Skin of body (tissue), 3 donors: ENCODE measurements at places on chromosomes 3 and 15. TPM values are rescaled to one million over a fixed set of nuclear protein-coding genes. Genes with fewer than 3 reads are reported as not detected.
A peak's percentile ranks its signal among the peaks of the same experiment; 100 is the strongest.

GRCh38 chr3:47854267-47854666 lies 51.3 kb downstream of the DHX30 start:
- DNase-seq, result no peak

- DNase-seq, result no peak
Observed at GRCh38 chr3:126745760-126746394, 41.8 kb downstream of the CHCHD6 start.

GRCh38 chr15:78085928-78086327 lies 6.4 kb upstream of the SH2D7 start:
- DNase-seq, result peak; percentile 94

GRCh38 chr3:167067787-167068161 lies 312.3 kb downstream of the ZBBX start:
- no peak for DNase-seq

GRCh38 chr3:197394464-197395321 lies 96.3 kb upstream of the DLG1 start:
- DNase-seq, result no peak

DNA sequence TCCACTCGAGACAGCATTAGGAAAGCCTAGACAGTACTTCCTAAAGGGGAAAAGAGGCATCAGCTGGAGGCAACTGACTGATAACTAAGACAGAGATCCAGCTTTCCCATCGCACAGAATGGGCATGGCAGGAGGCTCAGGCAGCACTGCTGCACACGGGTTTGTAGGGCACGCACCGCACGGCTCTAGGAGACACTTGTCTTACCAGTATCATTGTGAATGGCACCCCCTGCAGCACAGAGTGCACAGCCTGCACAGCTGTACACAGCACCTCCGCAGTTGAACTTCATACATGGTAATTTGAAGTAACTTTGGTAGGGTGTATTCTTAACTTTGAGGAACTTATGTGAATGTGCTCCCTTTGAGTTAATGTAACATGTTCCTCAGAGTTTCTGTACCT lies 281.6 kb downstream of the PLCL2 start:
- DNase-seq, result no peak

DNA sequence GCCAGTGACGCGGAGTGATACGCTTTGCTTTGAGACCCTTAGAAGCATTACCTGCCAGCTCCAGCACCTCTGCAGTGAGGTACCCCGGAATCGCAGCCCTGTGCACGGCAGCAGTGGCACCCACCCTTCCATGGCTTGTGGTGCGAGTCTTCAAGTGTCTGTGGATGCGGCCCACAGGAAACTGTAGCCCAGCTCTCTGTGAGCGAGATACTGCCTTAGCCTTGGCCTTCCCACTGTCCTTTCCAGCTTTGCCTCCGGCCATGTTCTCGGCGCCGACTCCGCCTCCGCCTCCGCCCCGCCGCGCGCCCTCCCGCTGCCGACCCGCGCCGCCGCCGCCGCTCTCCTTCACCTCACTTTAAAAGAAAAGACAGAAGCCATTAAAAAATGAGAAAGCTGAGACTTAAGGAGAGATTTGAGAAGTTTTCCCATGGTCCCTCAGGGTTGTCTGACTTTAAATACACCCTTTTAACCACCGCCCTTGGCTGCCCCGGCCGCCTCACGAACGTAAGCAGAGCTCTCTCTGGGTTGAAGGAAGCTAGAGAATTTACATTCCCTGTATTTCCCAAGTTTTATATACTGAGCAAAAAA lies 78.5 kb upstream of the FAM174B start:
- peak; percentile 14 for DNase-seq

DNA sequence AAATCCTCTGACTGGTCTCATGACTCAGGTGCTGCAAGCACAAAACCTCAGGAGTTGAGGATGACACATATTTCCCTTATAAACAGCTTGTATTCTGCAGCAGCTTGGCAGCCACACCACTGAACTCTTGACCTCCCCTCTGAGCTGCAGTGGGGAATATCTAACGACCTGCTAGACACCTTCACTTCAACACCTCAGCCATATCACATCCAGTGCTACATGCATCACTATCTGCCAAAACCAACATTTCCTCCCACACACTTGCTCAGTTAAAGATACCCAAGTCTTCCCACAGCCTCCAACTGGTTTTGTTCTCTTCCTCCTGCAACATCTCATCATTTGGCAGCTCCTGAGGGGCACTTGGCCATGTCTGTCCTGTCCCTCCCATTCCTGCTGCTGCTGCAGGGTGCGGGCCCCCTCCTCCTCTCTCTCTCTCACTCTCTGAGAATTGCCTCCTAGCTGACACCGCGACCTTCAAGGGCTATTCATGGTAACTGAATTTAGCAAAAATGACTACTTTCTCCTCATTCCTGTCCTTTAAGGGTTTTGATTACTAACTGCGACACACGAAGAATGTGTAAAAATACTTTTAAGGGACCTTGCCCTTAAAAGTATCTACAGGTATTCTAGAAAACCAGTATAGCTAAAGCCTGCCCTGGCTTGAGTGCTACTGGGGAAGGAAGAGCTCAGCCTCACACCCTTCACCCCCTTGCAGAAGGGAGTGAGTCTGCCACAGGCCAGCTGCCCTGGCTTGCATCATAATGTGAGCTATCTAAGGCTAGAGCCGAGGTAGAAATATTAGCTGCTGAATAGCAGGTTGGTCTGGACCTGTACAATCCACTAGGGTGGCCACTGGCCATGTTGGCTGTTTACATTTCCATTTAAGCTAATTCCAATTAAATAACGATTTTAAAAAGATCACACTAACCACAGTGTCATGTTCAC lies 5.0 kb upstream of the CCR9 start:
- DNase-seq, result no peak

GRCh38 chr3:89966877-89967665 lies 859.6 kb downstream of the EPHA3 start:
- no peak for DNase-seq

DNA sequence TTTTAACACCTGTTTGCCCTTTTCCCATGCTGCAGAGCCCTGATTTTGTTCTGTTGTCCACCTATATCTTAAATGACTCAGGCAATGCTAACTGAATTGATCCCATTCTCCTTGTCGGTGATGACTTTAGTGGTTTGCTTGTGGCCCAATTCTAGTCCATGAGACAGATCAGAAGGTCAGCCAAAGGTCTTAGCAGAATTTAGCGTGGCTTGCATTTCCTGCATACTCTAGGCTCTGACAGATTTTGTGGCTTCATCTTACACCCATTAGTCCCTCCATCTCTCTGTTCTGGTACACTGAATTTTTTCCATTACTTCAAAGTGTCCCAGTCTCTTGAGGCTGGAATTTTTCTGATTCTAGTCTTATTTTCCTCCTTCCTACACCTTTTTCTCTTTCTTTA lies 161.9 kb downstream of the STAC start:
- DNase-seq, result no peak

DNA sequence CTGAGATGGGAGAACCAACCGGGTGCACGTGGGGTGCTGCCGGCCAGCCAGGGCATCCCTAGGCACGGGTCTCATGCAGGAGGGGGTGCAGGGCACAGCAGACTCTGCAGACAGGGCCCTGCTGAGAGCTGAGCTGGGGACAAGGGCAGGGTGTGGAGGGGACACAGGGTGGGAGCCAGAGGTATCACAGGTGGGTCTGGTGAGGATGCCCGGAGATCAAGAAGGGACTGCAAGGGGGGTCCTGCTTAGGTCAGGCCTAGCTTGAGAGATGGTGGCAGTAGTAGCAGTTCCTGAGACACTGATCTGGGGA lies 39.5 kb upstream of the PRR23E start:
- DNase-seq, result no peak

Gene FAIM
- 13.5 TPM for total RNA-seq
